ENCODE measurements at places on chromosomes 11 and 22.

- DNase-seq: no peak
These were observed 28.4 kb upstream of the KCNQ1OT1 start for GRCh38 chr11:2728128-2728662.

DNA sequence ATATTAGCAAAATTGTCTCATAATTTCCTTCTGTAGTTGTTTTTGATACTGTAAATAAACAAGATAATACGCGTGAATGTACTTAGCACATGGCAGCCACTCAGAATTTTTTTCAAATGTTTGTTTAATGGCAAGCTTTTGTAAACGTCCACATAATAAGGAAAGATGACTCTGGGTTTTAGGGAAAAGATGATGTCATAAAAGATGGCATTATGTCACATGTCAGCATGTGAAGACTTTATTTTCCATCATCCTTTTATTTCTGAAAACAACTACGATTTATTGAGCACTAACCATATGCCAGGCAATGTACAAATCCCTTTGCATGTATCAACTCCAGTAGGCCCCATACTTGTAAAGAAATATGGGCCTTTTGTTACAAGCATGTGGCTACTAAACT is 139.9 kb downstream of the C11orf91 start:
- DNase-seq: no peak

DNA sequence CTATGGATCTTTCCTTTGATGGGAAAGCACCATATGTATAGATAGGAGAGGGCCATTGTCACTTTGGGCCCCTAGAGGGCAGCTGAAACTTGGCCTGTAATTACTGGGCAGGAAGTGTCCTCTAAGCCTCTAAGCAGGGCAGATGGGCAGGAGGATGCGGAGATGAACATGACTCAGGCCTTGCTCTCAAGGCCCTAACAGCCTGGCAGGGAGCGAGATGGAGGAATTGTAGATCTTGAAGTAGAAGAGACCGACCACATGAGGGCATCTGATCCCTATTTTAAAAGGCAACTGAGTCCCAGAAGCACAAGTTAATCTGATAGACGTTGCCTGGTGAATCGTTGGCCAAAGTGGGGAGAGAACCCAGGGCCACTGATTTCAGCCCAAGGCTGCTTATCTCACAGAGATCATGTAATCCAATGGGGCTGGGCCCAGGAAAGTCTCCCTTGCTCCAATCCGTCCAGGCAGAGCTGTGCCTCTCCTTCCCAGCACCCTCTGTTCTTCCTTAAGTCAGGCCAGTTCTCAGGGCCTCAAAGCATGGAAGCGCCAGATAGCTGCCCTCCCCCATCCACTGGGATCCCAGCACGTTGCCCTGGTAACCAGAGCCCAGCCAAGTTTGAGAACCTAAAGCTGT is 2.5 kb upstream of the SEPTIN3 start:
- no peak for DNase-seq

- DNase-seq: no peak
These were observed 60.2 kb upstream of the PDE3B start for GRCh38 chr11:14583252-14584034.

DNA sequence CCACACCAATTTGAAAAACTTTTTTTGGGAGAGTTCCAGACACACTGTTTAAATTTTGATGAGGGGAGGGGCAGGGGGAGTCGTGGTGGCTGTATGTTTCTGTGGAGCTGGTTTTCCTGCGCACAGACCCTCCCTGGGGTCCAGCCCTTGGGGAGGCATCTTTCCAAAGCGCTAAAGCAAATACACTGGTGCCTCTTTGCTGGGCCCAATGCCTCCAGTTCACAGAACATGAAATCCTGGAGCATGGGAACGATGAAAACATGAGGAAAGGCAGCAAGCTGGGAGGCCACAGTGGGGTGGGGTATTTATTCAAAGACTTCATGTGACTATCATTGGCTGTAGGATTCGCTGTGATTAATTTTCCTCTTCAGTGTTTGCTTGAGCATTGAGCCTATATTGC is 135.3 kb downstream of the CCDC34 start:
- DNase-seq: no peak

DNA sequence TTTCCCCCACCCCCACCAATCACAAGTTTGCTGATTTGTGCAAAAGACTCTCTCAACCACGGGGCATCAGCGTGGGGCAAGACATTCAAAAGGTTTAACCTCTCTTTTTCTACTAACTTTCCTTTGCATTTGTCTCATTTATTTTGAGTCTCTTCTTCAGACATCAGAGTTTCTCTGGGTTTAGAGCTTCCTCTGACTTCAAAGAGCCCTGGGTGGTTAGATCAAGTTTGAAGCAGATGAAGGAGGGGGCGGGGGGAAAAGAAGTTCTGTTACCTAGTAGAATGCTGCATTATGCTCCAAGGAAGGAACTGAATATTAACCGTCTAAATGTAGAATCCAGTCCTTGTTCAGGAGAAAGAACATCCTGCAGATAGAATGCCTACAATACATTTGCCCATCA is 24.5 kb downstream of the GAS2 start:
- no peak for DNase-seq

DNA sequence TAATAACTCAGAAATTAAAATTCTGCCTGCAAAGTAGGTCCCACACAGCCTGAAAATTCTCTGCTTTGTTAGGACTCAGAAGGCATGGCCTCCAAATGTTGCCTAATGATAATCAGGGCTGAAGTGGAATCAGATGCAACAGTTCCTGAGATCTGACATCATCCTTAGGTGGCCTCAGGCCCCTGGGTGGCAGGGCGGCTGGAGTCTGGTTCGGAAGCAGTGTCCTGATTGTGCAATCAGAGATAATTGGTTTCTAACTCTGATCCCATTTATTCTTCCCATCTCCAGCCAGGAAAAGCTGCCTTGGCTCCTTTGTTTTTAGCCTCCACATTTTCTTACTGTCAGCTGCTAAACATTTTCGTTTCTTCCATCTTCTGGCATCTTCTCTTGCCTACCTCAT is 399.3 kb downstream of the OPCML start:
- DNase-seq: no peak

DNA sequence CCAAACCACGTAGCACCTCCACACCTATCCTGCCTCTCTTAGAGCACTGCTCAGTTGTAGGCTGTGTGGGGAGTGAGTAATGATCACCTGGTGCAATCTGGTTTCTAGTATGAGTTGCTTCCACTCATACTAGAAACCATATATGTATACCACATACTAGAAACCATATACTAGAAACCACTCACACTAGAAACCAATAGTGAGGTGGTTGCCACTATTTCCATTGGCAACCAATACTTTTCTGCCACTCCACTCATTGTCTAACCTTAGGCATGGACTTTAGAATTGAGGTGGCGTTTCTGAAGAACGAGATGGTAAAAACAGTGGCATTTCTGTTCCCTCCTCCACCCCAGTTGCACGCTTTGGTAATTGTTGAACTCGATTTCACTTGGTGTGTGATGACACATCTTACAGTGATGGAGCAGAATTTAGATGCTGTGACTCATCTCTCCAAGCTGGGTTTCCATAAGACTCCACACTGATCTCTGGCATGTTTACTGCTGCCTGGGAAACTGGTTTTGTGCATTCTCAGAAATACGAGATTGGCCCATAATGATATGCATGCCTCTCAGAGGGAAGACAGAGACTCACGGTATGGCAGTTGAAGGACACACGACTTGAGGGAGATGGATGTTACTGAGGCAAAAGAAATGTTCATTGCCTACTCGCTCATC is 82.9 kb downstream of the KIRREL3 start:
- no peak for DNase-seq

DNA sequence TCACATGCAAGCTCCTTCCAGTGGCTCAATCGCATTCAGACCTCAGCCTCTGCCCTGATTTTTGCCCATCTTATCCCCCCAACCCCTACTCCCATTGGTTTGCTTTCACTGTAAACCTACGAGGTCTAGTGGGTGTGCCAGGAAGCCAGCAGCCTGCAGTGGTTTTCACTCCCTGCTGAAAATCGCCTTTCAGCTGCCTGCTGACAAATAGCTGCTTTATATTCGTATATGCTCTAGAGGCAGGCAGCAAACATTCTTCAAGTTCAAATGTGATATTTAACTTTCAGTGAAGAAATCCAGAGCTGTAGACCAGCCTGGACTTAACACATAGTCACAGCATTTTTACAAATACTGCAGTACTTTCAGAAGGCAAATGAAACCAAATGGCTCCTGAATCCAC is 92.8 kb upstream of the APOA1 start:
- peak; percentile 19 for DNase-seq

- no peak for DNase-seq
These were observed 56.8 kb upstream of the CLMP start for GRCh38 chr11:123251657-123252344.

DNA sequence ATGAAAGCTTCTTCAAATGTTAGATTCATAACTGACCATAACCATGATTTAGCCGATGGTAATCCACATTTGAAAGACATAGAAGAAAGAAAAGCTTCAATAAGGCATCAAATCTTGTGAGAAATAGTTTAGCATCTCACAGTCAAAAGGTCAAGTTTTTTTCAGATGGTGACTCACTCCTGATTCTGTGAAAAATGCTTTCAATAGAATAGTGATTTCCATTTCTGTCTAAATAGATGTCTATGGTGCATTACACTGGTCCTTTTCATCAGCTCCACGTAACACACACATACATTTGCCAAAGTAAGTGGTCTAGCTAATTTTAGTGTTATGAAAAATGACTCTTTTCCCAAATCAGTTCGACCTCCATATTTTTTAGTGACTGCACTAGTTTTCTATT is 139.2 kb downstream of the LRRC4C start:
- no peak for DNase-seq

DNA sequence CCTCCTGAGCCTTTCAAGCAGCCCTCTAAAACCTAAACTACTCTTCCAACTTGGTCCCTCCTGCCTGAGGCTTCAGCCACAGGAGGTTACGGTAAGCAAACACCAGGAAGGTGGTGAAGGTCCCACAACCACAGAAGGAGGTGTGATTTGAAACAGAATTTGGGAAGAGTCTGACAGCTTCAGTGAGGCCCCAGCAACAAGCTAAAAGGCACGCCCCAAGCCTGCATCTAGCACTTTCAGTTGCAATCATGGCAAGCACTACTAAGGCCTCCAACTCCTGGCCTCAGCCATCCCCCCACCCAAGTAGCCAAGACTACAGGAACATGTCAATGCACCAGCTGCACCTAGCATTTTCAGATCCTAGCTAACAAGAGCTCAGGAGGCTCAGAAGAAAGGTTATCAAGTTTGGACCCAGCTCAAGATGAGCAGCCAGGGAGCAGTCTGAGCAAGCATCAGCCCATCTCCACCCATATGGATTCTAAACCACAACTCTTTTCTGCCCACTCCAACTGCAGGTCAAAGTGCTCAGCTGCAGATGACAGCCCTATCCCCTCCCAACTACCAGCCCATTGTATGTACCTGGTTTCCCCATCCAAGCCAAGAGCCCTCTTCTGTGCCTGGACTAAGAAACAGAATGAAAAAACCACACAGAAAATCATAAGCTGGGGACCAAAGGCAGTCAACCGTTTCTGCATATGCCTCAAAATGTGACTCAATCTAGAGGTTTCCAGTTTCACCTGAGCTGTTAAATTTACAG is 10.4 kb upstream of the AHNAK start:
- DNase-seq: no peak

DNA sequence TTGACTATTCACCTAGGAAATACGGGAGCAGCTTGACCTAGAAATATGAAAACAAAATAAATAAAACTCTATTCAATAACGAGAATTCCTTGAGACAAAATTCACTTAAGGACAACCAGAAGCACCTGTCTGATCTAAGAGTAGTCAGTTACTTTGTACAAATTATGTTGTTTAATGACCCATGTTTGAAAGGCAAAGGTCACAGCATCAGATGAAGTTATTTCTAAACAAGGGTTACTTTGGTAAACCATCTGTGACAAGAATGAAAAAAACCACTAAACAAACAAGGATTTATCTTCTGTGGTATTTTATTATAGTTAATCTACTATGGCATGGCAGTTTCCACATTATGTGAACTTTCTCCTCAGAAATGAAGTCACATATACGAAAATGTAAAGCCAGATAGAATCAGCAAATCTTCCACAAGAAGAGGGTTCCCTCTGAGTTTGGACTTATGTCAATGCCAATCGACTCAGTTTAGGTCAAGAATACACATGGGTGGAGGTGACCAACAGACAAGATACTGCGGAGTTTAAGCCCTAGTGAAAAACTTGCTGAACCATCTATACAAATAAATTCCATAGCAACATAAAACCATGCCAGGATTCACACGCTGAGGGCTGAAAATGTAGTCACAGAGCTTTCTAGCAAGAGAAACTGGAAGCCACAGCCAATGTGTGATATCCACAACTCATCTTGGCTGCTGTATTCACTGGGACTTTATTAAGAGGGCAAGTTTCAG is 53.4 kb downstream of the NCAPD3 start:
- no peak for DNase-seq

GRCh38 chr22:50227579-50228215 is 17.1 kb downstream of the TUBGCP6 start:
- DNase-seq: no peak

DNA sequence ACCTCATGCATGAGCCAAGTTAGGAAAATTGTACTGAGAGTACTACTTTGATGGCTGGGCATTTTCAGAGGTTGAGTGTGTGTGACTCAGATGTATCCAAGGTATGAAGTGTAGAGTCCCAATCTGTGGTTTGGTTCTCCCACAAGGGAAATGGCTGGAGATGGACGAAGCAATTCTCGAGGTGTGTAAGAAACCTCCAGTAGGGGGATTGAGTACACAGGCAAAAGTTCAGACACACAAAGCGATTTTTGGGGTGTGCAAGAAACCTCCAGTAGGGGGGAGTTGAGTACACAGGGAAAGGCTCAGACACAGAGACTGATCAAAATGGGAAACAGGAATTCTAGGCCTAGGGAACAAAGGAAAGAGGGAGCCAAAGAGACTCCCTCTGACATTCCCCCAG is 1536.3 kb downstream of the FAM181B start:
- no peak for DNase-seq

GRCh38 chr11:61507962-61508861 is at the start of gene LRRC10B:
Gene LRRC10B (plus strand): TSS chr11:61508749. CDS start chr11:61508999, 250 bp downstream.
- peak; percentile 13 for DNase-seq

- no peak for DNase-seq
These were observed 566.5 kb upstream of the B3GAT1 start for GRCh38 chr11:134978388-134979088.

- no peak for DNase-seq
These were observed 288.0 kb upstream of the PLET1 start for GRCh38 chr11:112548641-112549040.

DNA sequence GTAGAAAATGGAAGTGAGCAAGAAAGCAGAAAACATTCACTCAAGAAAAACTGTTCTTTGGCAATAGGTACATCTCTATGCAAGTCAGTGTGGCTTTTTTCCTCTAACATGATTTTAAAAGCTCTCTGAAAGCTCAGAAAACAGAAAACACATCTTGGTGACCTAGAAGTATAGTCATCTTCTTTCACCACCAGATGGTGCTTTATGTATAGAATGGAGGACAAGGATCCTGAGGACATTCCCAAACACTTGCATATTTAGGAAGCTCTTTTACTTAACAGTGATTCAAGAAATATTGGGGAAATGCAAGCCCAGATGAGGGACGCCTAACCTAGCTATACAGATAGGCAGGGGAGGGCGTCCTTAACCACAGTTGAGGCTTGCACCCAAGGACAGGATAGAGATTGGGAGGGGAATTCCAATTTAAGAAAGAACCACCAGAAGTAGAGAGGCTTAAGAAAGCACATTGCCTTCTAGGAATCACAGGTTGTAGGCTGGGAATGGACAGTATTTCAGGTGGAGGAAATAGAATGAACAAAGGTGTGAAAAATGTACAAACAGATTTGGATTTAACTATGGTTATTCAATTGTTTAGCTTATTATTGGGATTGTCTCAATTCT is 13.8 kb upstream of the CCDC81 start:
- no peak for DNase-seq

Measured in stimulated activated CD8-positive, alpha-beta memory T cell treated with anti-CD3 and anti-CD28 coated beads, Interleukin-7, amount 100 ng/mL, for 4 hours (primary cell).